ENCODE measurements at places on chromosomes 3 and 15. TPM values are rescaled to one million over a fixed set of nuclear protein-coding genes. Genes with fewer than 3 reads are reported as not detected.

Gene VIPR1
- total RNA-seq: 5.4 TPM

Gene RGMA
- 0.20 TPM for total RNA-seq

Gene USF3
- total RNA-seq: 13.2 TPM

- peak; percentile 2 for DNase-seq
Measured at GRCh38 chr3:190586631-190587011, 72.7 kb downstream of the IL1RAP start.

DNA sequence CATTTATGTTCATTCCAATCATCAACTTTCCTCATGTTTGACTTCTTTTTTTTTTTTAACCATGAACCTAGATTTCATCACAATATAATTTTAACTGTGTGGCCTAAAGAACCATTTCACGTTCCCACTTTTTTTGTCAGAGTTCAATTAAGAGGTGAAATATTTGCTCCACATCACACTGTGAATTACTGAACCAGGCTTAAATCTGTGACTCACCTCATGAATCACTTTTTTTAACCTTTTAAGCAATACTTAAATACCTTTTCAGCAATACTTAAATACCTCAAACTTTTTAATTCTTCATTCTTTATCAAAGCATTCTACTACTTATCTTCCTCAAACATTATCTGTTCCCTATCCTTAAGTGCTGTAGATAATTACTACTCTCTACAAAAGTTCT is 137.6 kb downstream of the SI start:
- DNase-seq: no peak

DNA sequence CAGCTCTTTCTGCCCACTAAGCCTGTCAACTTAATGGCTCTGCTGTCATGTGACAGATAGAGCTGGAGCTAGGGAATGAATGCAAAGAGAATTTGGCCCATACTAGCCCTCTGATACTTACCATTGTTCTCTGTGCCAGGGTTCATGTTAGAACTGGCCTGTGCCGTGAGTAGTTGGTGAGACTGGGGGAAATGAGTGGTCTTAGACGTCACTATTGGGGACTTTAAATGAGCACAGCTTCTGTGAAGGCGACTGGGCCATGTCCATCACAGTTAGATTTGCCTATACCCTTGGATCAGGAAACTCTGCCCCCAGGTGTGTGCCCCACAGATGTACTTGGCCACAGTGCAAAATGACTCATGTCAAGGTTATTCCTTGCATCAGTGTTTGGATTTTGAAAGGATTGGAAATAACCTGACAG is 124.9 kb downstream of the PTPRG start:
- DNase-seq: no peak

- no peak for DNase-seq
Measured at GRCh38 chr3:179729086-179729485, 76.2 kb downstream of the USP13 start.

GRCh38 chr3:123143669-123144411 is 57.9 kb upstream of the SEC22A start:
- no peak for DNase-seq

- no peak for DNase-seq
Measured at GRCh38 chr3:161386991-161387770, 15.9 kb upstream of the SPTSSB start.

- no peak for DNase-seq
Measured at GRCh38 chr3:99625643-99626416, 12.6 kb upstream of the COL8A1 start.

DNA sequence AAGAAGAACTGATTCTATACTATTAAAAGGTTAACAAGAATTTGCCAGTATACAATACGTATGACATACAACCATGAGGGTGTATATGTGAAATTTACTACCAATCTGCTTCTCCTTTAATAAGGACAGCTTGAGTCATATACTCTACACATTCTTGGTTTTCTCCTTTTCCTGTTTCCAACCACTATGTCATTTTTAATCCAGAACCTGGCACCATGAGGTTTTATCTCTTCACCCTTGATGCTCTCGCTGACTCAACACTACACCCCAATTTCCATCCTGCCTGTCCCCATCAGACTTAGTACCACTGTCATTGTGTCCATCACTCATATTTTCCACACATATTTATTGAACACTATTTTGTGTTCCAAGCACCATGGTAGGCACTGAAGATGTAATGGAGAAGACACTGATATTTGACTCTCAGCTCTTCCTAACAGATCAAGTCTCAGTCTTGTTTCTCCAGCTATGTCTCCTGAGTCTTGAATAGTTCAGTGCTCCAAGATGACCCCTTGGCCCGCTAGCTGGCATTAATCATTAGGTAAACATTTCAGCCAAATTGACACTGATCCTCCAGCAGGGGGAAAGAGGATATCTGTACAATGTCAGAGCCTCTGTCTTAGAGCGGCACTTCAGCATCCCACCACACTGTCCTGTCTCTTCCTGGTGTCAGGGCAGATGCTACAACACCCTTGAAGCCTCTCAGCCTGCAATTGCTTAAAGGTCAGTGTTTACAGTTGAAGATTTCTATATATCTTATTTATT is 11.2 kb upstream of the COL8A1 start:
- no peak for DNase-seq

All from CD8-positive, alpha-beta memory T cell (primary cell).